Dermis microvascular lymphatic vessel endothelial cell (primary cell): ENCODE measurements at places on chromosomes 3 and 15. TPM values are rescaled to one million over a fixed set of nuclear protein-coding genes. Genes with fewer than 3 reads are reported as not detected.
A peak's percentile ranks its signal among the peaks of the same experiment; 100 is the strongest.

Gene ACTC1
- total RNA-seq, result not detected in 2 replicates

- DNase-seq, result no peak
Observed at GRCh38 chr3:100588251-100588650, 21.1 kb upstream of the ADGRG7 start.

- no peak for DNase-seq
Observed at GRCh38 chr15:45586601-45587094, 531 bp upstream of the BLOC1S6 start.

- DNase-seq, result no peak
Observed at GRCh38 chr3:197734667-197735318, 1.9 kb downstream of the RUBCN start.

- DNase-seq, result peak; percentile 5
Observed at GRCh38 chr3:172461530-172462138, 13.4 kb upstream of the GHSR start.

DNA sequence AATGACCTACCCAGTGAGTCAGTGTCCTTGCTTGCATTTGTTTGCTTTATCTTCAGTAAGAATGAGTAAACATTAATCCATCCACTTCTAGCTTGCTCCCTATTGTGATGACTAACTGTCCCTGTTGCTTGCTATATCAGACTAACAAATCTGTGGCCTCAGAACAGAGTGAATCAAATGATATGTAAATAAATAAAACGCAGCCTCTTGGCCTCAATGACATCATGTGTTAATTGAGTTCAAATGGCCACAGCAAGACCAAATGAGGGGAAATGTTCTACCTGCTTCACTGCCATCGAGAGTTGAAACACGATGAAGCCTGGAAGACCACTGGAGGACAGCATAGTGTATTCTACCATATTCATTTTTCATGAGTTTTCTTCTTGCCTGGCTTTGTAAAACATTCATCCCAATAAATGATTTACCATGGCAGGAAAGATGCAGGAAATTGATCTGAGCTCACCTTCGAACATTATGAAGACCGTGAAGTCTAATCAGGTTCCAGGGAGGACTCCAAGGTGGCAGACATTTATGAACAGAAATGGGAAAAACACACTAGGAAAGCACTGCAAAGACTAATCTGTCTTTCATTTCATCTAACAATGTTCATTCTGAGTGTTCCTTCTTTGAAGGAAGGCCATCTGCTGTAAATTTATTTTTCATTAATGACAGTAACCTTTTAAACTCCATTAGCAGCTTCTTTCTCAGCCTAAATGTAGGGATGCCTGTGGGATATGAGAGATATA, 1144.5 kb downstream of the TUSC7 start:
- DNase-seq, result no peak

GRCh38 chr3:135650309-135650708, 315.2 kb upstream of the PPP2R3A start:
- DNase-seq, result no peak

DNA sequence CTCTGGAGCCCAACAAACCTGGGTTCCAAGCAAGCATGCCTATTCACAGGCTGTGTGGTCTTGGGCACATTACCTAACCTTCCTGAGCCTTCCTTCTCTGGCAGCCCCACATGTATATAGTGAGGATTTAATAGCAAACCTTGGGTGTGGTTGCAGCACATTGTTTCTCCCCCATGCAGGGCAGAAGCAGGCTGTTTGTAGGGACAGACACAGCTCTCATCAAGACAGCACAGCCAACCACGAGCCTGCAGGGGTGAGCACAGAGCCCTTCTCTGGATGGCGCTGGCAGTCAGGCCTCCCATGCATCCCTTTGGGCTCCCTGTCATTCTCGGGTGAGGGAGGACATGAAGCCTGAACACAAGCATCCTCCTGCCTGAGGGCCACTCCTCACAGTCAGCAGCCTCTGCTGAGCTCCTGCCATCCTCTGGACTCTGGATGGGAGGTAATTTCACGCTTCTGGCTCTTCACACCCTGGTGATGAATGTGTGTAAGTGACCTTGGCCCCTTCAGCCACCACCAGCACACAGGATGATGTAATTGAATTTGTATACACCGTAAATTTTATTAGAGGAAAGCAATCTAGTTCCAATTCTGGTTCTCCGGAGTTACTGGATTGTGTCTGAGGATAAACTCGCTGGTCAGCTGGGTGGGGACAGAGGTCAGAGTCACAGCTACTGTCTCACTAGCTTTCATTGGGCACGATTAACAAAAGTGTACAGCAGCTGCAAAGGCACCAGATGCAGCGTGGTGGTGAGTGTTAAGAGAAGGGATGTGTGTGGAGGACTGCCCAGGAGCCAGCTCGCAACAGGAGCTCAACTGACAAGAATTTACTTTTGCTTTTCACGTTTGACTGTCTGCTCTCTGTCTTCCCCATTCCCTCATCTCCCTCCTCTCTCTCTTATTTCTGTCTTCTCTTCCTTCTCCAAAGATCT, 118.1 kb downstream of the CLSTN2 start:
- no peak for DNase-seq

- DNase-seq, result no peak
Observed at GRCh38 chr15:63052961-63053698, 10.6 kb downstream of the TPM1 start.

- peak; percentile 39 for DNase-seq
Observed at GRCh38 chr3:128875556-128876120, 3.8 kb upstream of the ACAD9 start.

DNA sequence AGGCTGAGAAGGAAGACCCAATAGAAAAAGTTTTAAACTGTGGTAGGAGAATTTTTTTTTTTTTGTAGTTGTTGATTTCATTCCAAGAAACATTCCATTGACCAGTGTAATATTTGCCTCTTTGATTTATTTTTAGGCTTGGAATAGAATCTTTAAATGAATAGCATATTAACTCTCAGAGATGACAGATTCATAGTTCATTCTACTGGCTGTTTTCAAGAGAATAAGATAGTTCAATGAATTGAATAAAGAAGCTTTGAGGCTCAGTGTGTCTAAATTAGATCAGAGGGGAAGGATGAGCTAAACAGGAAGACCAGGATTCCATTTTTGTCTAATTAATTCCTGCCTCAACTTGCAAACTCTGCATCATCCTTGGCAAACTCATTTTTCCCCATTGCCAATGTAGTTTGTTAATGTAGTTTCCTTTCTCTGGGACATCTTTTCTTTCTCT, 98.4 kb downstream of the NAALADL2 start:
- peak; percentile 34 for DNase-seq

GRCh38 chr3:108468577-108468976, 41.8 kb downstream of the MYH15 start:
- no peak for DNase-seq

DNA sequence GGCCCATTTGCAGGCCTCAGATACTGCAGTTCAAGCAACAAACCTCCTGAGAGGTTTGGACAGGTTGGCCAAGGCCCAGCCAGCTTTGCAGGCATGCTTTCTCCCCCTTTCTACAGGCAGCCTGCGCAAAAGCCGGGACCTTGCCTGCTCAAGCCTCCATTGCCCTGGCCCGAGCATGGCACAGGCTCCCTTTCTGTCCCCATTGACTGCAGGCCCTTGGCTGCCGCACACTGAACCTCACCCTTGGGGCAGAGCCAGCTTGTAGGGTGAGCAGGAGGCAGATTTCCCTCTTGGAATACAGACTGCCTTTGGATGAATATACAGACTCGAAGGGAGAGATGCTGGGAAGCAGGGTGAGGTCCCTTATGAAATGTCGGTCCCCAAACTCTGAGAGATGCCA, 461.7 kb upstream of the PROK2 start:
- DNase-seq, result no peak

GRCh38 chr3:138197058-138197457, 10.0 kb downstream of the ARMC8 start:
- DNase-seq, result no peak
